ENCODE measurements at places on chromosomes 2 and 18.

- DNase-seq: peak; percentile 44
Measured at GRCh38 chr18:35376742-35377695, at the start of gene ZNF396. Gene ZNF396 (minus strand): TSS chr18:35377337. CDS start chr18:35374292, 3,045 bp downstream.

- DNase-seq: no peak
Measured at GRCh38 chr2:147255812-147256211, 589.0 kb upstream of the ACVR2A start.

- DNase-seq: no peak
Measured at GRCh38 chr18:59228351-59228750, 8.4 kb downstream of the GRP start.

- DNase-seq: no peak
Measured at GRCh38 chr2:27219091-27219490, 1.9 kb downstream of the CAD start.

- DNase-seq: no peak
Measured at GRCh38 chr2:165637396-165637795, 156.7 kb downstream of the GALNT3 start.

DNA sequence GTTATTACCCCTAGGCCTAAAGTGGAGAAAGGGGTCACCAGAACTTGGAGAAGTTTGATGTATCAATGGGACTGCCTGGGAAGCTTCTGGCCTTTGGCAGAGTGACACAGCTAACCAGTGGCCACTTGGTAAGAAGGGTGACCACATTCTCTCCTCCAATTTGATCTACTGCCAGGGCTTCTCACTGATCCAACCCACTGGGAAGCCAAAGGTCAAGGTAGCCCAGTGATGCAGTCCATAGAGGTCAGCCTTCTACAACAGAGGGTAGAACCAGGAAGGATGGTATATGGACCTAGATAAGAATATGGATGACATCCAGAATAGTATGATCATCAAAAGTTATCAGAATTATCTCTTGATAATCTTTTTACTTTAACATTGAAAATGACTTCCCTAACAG is 493.6 kb downstream of the NYAP2 start:
- DNase-seq: no peak

DNA sequence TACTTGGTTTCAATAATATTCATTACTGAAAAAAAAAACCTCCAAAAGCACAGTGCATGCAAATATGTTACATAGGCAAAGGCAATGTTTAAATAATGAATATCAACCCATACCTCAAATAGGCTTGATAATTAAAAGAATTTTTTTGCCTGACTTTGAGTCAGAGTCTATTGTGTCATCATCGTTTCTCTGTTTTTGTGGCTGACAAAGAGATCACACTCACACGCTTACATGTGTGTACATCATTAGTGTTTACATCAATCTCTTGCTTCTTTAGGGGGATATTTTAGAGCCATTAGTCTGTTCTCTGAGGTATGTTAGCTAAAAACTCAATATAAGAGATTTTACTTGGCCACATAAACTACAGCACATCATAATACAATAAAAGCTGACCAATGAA is 150.3 kb upstream of the MMADHC start:
- no peak for DNase-seq

DNA sequence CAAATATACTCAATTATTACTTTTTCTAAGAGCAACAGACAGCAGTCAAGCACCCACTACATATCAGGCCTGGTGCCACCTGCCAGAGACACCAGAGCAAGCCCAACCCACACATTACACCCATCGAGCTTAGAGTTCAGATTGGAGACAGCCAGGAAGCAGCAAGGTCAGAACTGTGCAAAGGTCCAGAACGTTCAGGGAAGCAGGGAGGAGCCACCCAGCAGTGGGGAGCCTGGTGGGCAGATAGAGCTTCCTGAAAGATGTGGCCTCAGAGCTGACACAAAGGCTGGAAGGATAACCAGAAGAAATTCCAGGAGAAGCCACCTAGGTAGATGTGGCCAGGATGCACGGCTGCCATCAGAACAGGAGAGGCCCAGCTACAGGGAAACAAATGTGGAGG is 440.5 kb upstream of the ID2 start:
- DNase-seq: no peak

- DNase-seq: no peak
Measured at GRCh38 chr2:71610671-71611070, 157.3 kb downstream of the DYSF start.

DNA sequence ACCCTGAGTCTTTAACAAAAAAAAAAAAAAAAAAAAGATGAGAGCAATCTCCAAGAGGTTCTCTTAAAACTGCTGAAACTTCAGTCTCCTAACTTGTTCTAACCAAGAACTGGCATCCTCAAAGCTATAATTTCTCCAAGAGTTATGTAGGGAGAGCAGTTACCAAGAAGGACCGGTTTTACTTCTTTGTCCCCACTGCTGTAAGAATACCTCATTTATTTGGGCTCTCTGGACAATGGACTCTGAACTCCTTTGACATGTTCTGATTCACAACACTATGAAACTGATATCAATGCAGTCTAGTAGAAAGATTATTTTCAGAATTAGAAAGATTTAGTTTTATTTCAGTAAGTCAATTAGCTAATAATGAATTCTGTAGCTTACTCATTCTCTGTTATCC is 84.5 kb upstream of the DTNB start:
- DNase-seq: no peak

- no peak for DNase-seq
Measured at GRCh38 chr2:227378371-227378782, 729 bp downstream of the TM4SF20 start.

GRCh38 chr18:67239826-67240225 is 276.7 kb downstream of the DSEL start:
- no peak for DNase-seq

DNA sequence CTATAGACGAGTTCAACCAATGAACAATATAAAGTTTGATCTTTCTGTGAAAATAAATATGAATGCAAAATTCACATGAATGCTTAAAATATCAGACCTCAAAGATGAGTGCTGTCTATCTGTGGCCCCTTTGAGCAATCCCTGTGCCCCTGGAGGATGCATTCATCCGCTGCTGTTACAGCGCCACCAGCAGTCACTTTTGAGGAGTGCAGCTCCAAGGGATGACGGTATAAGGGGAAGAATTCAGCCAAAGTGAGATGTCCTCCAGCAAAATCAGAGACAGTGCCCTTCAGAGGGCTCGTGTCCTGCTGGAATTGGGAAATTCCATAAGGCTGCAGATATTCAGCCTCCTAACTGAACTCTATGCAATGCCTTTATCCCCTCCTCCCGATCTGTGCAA is 12.0 kb upstream of the CHRNA1 start:
- DNase-seq: peak; percentile 44

DNA sequence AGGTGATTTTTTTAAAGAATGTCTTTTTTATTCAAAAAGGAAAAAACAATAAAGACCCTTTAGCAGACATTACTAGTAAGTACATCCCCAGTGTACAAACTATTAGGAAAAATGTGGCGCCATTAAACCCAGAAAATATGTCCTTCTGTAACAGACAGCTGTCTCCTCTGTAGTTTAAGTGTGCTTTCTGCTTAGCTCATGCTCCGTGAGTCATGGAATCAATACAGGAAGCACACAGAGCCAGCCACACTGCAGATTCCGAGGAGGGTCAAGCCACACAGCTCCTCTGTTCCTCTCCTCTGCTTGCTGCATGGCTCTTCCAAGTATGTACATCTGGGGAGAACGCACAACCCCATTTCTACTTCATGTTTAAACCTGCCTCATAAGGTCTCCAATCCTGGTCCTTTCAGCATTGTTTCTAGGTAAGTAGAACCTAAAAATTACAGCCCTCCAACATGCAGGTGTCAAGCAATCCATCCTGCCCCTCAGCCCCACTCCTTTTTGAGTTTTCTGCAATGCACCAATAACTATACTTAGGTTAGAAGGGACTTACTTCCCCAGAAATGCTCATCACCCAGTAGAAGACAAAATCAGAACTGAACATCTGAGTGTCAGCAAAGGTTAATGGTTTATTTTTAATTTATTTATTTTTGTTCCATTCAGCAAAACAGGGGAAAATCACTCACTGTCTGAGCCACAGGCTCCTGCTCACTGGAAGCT is 37.5 kb downstream of the ACVR1 start:
- DNase-seq: no peak

GRCh38 chr2:195666113-195666712 is 9.2 kb downstream of the SLC39A10 start:
- DNase-seq: no peak

DNA sequence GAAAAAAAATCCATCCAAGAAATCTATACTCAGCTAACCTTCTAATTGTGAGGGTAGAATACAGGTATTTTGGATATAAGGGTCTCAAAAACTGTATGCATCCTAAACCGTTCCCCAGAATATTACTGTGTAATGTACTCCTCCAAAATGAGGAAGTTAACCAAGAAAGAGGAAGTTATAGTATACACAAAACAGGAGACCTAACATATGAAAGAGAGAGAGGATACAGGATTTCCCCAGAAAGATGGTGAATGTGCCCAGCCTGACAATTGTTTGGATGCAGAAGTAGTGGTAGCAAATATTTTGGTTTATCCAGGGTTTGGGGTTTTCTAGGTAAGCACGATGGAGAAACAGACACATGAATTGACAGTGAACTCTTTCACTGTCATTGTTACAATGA is 50.6 kb downstream of the GALNT3 start:
- DNase-seq: no peak

GRCh38 chr2:151241224-151241623 is 20.4 kb downstream of the RBM43 start:
- no peak for DNase-seq

- DNase-seq: no peak
Measured at GRCh38 chr18:56068701-56069100, 480.7 kb upstream of the TCF4 start.

DNA sequence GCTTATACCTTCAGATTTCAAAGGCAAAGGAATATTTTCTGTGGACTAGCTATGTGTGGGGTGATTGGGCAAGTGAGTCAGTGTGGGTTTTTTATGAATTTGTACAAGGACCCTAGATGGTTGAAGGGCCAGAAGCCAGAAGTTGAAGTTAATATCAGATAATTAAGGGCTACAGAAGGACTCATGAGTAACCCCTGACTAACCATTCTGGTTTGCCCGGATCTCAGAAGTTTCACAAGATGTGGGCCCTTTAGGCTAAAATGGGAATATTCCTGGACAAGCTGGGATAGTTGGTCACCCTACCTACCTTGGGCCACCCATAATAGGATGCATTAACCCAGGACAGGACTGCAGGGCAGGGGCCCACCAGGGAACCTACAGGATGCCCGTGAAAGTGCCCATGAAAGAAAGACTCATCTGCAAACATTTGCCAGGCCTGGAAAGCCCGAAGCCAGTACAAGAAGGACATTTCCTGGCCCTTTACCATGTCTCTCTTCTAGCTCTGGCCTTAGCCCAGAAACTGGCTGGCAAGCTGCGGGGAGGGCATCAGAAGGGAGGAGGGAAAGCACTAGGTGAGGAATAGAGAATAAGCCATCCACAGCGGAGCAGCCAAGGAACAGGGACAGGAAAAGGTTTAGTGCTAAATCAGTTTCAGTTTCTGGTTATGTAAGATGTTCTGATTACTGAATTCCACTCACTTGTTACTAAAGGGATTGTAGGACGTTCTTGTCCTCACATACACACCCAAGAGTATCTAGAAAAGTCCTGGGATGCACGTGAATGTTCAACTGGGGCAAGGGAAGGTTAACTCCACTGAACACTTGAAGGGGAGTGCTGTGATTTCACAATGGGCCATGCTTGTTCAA is 33.6 kb downstream of the GCG start:
- no peak for DNase-seq

- DNase-seq: no peak
Measured at GRCh38 chr18:5518899-5519371, 24.9 kb downstream of the EPB41L3 start.

DNA sequence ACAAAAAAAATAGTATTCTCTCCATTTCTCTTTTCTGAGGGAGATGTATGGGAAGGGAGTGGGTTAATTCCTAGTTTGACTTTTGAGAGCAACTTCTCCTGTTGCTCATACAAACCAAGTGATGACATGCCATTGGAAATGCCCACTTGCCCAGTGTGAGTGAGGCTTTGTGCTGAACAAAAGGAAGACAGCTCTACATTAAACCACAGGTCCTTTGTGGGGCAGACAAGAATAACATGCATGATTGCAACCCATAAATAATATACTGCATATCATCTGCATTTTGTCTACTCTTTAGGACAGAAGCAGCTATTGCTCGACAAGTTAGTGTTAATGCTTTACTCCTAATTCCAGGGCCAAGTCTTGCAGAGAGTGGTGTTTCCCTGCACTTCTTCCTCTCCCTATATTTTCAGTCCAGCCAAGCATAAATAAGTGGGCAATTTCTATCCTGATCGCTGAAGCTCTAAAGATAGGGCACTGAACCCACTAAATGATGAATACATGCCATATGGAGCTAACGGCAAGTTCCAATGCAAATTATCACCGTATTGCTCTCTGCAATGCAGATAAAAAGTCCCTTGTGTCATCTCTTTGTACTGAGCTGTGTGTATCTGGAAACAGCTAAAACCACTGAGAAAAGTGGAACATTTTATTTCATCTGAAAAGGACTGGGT is 19.4 kb upstream of the EHBP1 start:
- DNase-seq: no peak

GRCh38 chr18:13308369-13308768 is 89.8 kb downstream of the LDLRAD4 start:
- DNase-seq: no peak

DNA sequence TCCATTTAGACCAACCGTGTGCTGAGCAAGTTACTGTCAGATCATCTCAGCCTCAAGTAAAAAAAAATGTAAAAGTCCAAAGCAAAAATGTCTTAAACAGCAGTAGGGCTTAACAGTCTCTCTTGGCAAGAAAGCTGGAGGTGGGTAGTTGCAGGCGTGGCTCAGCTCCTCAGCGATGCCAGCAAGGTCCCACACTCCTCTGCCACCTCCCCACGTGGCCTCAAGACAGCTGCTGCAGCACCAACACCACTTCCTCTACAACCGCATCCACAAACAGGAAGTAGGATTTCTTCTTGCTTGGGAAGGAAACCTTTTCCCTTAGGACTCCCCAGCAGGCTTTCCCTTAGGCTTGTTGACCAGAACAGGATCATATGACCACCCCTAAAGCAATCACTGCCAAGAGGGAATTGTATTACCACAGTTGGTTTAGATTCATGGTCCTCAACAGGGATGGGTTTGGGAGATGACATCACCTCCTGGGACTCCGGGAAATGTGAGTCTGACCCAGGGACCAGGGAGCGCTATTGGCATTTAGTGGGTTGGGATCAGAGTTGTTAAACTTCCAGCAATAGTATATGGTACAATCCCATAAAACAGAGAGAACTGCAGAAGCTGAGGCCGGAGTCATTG is 97.1 kb downstream of the MAPK4 start:
- DNase-seq: no peak

GRCh38 chr18:11993264-11993916 is 12.1 kb downstream of the IMPA2 start:
- no peak for DNase-seq

GRCh38 chr2:162458240-162458639 is 114.3 kb downstream of the GCA start:
- DNase-seq: no peak

DNA sequence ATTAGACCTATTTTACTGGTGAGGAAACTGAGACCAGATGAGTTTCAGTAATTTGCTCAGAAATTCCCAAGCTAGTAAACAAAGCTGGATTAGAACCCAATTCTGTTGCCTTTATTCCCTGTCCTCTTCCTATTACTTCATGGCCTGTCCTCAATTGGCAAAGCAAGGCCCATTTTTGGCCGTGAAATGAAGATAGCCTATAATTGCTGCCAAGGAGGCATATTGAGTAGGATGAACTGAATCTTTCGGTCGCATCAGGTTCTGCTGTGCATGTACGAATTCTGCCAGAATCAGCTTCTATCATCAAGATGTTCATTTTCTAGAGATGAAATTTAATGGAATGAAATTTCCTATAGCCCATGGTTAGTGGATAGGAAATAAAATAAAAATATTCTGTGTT is 1485.2 kb upstream of the PIK3C3 start:
- DNase-seq: no peak
